Stimulated activated CD4-positive, alpha-beta T cell treated with anti-CD3 and anti-CD28 coated beads, Interleukin-1b, Interleukin-23, amount 100 ng/mL, for 1 hour (primary cell): ENCODE measurements at places on chromosomes 13 and 19.

- DNase-seq = no peak
These were observed 29.0 kb upstream of the RNF17 start for GRCh38 chr13:24734950-24735349.

DNA sequence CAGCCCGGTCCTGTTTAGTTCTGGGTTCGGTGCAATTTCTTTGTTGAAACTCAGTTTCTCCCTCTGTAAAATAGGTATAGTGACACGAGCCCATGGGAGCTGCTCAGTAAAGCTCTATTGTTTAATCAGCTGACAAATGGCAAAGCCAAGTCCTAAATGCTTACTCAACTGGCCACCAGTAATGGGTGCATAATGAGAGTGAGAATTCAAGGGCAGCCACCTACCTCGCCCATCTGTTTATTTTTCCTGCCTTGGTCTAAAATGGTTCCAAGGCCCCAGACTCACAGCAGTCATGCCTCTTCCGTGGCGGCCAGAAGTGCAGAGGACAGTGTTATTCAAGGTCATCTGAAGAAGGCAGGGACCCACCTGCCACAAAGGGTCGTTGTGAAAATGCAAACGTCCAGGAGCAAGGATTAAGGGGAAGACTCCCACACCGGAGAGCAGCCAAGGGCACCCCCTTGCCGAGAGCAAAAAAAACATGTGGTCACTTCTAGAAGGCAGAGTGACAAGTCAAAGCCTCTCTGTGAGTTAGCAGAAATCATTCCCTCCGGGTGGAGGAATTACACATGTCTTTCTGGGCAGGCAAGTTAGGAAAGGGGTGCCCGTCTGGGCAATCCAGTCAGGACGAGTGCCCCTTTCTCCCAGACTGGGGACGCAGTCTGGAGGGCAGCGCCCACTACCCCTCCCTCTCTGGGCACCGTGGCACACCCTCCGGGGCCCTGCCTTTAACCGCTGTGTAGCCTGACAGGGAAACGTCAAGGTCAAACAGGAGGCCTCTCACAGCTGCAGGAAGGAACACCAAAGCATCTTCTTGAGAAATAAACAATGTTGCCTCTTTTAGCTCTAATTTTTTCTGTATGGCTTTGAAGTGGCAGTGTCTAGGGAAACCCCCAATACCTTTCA is 186.2 kb downstream of the FOXO1 start:
- DNase-seq = no peak

DNA sequence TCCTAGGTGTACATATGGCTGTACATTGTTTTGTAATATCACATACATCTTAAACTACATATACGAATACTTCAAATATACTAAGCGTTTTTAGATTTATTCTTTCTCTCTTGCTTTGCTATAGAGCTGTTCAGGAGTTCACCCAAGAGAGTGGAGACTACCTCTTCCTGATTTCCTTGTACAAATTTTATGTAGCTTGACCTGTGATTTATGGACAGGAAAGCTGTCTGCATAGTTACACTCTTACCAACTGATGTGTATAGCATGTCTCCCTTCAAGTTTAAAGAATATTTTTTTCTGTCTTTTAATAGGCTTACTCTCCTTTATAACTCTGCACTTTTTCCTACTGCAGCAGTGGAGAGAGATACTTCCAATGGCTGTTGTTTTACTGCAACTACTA is 428.7 kb downstream of the NDFIP2 start:
- DNase-seq = no peak

DNA sequence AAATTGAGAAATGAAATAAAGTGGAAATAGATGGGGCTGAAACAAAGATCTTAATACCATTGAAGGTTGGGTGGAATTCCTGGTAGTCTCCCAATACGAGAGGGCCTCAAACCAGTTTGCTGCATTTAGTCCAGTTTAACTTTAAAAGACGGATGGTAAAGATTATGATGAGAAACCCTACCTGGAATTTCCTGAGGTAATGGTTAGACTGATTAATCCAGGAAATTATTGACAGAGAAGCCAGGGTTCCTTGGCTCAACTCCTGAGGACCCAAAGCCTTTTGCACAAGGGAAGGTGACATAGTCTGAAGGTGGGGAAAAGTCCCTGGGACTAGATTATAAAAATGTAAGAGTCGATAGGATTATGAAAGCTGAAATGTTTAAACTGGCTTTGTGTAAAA is 133.2 kb upstream of the SLITRK5 start:
- DNase-seq = no peak

DNA sequence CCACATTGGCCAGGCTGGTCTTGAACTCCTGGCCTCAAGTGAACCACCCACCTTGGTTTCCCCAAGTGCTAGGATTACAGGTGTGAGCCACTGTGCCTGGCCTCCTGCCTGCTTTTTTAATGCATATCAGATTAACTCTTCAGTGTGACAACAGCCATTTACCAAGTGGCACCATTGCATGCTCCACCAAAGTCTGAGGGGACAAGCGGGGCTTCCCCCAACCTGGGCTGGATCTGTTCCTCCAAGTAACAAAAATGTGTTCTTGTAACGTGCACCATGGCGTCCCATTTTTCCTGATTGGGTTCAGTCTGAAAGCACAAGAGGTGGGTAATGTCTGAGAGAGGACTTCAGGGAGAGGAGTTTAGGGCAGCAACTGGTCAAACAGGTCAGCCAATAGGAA is 77.8 kb downstream of the TEX29 start:
- DNase-seq = no peak

DNA sequence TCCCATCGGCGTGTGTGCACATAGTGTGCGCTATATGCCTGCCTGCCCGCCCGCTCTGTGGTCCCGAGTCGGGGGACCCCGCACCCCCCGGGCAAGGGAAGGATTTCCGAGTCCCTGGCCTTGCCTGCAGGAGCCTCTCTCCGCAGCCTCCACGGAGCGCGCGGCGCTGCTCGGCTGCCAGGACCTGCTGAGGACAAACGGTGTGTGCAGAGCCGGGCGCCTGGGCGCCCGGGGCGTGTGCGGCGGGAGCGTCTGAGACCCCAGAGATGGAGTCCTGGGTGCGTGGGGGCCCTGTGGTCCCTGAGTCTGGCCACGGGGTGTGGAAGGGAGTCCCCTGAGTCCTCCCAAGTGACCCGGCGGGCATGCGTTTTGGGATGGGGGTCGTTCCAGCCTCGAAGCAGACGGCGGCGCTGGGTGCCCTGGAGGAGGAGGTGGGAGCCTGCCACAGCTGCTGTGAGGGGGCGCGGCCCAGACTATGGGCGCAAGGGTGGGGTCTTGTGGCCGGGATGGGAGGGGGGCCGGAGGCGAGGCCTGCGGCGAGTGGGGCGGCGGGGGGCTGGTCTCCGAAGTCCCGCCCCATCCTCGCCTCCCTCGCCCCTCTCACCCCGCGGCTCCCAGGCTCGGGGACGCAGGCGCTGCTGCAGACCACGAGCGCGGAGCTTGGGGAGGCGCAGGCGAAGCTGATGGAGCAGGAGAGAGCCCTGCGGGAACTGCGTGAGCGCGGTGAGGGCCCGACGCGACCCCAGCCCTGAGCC is 25.3 kb downstream of the CLEC4M start:
- no peak for DNase-seq

- no peak for DNase-seq
These were observed 251.9 kb downstream of the COL4A1 start for GRCh38 chr13:110055089-110055488.

DNA sequence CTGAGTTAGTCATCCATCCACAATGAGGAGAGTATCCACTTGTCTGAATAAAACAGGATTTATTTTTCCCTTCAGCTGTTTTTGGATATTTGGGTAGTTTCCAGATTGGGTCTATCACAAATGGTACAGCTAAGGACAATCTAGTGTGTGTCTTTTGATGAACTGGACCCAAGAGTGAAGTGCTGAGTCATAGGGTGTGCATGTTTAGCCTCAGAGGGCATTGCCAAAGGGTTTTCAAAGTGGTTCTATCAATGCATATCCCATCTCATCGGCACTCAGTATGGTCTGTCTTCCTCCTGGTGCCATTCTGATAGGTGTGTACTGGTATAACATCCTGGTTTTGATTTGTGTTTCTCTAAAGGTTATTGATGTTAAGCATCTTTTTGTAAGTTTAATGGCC is 62.3 kb downstream of the GSX1 start:
- no peak for DNase-seq

DNA sequence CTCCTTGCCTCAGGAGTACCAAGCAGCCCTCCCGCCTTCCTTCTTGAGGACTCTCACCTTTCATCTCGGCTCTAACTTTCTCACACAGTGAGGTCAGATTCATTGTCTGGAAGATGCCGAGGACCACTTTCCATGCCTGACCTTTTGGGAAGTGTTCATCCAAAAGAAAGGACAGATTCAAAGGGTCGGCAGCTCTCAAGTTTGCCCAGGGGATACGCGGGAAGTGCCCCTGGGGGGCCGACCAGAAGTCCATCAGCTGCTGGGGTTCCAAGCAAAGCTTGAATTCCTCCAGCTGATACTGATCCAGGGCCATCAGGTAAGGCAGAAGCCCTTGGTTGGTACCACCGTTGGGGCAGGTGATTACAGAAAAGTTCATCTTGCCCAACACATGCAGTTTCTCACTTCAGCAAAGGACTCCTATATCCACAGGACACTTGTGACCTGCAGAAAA is at the start of gene NLRP13:
Gene NLRP13, minus strand, starts transcription at position 401 of the 451 bp plus-strand sequence. Its CDS starts 25 bp downstream, at position 376.
- DNase-seq = no peak

DNA sequence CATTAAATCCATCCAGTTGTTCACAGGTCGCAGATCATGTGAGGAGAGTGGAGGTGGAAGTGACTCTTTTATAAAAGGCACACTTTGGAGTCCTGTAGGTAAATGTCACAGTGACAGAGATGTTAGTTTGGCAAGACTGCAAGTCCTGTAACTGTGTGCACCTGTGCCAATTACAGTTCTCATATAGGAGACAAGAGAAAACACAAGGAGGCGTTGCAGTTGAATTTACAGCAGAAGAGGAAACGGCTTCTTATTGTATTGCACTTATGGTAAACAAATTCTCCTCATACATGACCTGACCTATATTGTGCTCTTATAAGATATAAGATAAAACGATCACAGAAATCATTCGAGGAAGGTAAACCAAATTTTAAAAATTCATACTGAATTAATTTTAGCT is 732.8 kb upstream of the SLC10A2 start:
- DNase-seq = no peak

- DNase-seq = no peak
These were observed 18.7 kb downstream of the CACNG7 start for GRCh38 chr19:53927739-53928138.

DNA sequence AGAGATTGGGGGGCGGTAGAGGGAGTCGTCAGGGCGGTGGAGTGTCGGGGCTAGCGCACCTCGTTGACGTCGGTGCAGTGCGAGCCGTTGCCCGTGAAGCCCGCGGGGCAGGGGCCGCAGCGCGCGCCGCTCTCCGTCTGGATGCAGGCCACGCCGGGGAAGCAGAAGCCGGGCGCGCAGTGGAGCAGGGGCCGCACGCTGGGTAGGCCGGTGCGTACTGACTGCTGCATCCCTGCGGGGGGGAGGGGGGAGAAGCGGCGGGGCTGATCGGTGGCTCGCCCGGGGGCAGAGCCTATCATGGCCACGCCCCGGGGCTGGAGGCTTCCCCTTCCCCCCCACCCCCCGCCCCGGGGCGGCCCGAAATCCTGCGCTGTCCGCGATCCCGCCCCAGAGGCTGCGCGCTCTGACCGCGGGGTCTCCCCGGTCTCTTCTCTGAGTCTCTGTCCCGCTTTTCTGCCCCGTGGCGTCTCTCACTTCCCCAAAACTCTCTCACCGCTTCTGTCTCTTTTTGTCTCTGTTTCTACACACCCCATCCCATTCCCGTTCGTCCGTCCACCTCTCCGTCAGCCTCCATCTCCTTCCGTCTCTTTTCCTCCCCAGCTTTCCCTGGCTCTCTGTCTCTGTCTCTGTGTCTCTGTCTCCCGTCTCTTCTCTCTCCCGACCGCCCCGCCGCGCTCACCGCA is 1.1 kb downstream of the COMP start:
- DNase-seq = no peak

GRCh38 chr19:35596366-35596999 is 10.5 kb downstream of the PMIS2 start:
- no peak for DNase-seq

DNA sequence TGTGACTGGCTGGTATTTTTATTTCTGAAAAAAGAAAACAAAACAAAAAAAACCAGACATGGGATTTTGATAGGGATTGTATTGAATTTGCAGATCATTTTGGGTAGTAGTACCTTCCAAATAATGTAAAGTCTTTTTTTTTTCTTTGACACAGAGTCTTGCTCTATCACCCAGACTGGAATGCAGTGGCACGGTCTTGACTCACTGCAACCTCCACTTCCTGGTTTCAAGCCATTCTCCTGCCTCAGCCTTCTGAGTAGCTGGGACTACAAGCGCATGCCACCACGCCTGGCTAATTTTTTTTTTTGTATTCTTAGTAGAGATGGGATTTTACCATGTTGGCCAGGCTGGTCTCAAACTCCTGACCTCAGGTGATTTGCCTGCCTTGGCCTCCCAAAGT is 4.2 kb downstream of the ZNF101 start:
- DNase-seq = no peak

DNA sequence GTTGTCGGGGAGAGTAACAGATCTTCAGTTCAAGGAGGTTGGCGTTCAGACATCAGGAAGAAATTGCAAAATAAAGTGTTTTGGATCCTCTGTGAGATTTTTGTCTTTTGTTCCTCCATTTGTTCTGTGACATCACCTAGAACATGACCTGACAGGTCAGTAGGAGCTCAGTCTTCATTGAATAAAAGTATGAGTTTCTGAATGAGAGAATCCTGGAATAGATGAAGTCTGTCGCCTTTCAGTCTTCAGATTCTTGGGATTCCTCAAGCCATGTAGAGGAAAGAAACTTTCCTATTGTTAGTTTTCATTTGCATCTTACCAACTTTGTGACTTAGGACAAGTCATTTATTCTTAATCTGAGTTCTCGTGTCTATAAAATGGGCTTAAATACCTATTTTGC is 14.4 kb downstream of the ARHGAP35 start:
- no peak for DNase-seq

DNA sequence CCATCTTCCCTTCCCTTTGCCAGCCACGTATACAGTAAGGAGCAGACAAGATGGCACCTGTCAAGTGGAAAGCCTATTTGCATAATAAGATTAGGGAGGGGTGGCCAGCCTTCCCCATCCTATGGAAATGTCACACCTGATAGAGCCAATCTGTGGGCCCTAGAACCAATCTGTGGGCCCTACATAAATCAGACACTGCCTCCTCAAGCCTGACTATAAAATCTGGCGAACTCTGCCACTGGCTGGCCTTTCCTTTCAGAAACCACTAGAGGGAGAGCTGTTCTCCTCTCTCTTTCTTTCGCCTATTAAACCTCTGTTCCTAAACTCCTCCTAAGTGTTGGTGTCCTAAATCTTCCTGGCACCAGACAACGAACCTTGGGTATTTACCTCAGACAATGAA is 231.5 kb upstream of the KLHL1 start:
- DNase-seq = no peak

- no peak for DNase-seq
These were observed 10.5 kb downstream of the CYP4F12 start for GRCh38 chr19:15683411-15683810.

DNA sequence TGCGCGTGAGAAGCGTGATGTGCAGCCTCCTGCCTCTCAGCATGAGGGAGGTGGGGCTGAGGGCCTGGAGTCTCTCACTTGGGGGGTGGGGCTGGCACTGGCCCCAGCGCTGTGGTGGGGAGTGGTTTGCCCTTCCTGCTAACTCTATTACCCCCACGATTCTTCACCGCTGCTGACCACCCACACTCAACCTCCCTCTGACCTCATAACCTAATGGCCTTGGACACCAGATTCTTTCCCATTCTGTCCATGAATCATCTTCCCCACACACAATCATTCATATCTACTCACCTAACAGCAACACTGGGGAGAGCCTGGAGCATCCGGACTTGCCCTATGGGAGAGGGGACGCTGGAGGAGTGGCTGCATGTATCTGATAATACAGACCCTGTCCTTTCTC is 8.7 kb downstream of the CD177 start:
- DNase-seq = no peak

GRCh38 chr19:23665651-23666410 is 21.2 kb downstream of the ZNF675 start:
- DNase-seq = no peak

- DNase-seq = no peak
These were observed 813 bp downstream of the ZNF562 start for GRCh38 chr19:9673912-9674662.
